GOT3 (cell line): ENCODE measurements at places on chromosomes 11 and 22.

GRCh38 chr11:96459751-96460150, 69.9 kb downstream of the JRKL start:
- DNase-seq, result no peak

DNA sequence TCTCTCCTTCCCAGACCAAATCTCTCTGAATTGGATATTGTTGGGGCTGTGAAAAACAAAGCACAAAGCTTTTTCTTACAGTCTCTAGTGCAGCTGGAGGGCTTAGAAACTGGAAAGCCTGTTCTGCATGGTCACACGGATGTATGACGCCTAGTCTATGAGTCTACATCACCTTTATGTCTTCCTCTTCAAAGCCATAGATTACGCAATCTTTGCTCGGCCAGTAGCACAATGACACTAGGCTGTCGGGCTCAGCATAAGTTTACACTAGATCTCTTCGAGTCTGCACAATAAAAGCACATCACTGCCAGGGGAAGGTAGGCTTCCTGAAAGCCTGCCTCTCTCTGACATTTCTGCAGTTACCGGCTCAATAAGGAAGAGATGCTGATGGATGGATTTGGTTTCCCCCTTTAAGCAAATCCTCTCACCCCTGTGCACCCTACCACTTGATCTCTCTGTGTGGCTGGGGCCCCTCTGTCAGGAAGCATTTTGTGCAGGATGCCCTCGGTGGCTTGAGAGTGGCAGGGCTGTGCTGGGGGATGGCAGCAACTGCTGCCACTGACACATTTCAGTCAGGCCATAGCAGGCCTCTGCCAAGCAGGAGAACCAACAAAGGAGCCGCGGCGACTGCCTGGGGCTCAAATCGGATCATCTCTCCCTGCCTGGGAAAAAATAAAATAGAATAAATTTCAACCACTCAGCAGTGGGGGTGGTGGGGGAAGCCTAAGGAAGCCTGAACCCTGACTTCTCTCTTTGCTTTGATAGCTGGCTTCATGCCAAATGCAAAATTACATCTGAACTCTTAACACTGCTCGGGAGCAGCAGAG, 1272.8 kb downstream of the LRRC4C start:
- DNase-seq, result no peak

DNA sequence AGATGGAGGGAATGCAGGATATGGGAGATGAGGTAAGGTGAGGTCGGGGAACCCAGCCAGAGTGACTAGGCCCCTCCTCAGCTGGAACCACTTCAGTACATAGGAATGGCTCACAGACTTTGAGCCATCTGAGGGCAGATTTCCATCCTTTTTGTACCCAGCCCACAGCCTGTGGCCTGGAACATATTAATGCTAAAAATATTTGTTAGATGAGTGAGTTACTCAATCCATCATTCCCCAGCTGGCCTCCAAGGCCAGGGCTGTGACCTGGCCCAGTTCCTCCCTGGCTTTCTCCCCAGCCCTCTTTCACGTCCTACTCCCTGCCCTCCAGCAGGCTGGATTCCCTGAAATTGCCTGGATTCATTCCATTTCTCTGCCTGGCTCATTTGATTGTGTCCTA, 57.2 kb upstream of the PRDM11 start:
- no peak for DNase-seq

DNA sequence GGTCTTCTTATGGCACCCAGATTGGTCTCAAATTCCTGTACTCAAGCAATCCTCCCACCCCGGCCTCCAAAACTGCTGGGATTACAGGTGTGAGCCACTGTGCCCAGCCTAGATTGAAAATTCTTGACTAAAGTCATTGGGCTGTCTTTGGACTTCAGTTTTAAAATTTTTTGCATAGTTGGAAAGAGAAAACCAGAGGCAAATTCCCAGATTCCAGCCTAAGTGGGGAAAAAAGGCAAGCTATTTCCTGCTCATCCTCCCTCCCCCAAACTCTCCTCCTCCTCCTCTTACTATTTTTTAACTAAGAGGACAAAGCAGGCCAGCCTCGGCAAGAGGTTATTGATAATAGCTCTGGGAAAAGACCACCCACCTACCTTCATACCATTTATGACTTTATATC, 78.6 kb upstream of the CLMP start:
- no peak for DNase-seq

GRCh38 chr11:69125861-69126260, 29.9 kb upstream of the SMIM38 start:
- no peak for DNase-seq

DNA sequence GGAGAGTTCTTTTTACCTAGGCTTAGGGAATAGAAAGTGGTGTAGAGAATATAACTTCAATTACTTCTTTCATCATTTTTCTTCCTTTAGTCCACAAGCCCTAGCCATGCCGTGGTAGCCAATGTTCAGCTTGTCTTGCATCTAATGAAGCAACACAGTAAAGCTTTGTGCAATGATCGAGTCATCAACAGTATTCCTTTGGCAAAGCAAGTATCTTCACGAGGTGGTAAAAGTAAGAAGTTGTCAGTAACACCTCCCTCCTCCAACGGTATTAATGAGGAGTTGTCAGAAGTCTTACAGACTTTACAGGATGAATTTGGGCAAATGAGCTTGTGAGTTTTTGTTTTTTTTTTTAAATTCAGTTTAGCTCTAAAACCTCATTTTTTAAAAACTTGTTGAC, 37.4 kb downstream of the CEP57 start:
- no peak for DNase-seq

- DNase-seq, result no peak
Observed at GRCh38 chr11:68371171-68372041, 59.0 kb downstream of the LRP5 start.

DNA sequence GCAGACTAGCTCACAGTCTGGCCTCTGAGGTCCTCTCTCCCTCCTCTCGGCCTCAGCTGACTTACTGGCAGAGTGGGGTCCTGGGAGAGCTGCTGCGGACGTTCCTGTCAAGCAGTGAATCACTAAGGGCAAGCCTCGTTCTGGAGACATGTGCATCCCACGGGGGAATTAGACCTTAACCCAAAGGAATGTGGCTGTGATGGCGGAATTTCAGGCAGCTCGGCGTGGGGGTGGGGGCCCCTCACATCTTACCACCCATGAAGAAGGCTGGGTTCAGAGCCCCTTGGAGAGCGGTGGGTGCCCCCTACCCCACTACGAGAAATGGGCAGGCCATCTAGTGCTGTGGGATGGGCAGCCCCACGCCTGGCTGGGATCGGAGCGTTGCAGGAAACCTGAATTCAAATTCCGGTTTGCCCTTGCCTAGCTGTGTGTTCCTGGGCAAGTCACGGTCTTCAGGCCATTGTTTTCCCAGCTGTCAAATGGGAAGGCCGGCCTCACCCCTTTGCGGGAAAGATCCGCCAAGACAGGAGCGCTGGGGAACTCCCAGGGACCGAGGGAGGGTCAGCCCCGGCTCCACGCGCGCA, 554 bp downstream of the LRRC32 start:
- no peak for DNase-seq

DNA sequence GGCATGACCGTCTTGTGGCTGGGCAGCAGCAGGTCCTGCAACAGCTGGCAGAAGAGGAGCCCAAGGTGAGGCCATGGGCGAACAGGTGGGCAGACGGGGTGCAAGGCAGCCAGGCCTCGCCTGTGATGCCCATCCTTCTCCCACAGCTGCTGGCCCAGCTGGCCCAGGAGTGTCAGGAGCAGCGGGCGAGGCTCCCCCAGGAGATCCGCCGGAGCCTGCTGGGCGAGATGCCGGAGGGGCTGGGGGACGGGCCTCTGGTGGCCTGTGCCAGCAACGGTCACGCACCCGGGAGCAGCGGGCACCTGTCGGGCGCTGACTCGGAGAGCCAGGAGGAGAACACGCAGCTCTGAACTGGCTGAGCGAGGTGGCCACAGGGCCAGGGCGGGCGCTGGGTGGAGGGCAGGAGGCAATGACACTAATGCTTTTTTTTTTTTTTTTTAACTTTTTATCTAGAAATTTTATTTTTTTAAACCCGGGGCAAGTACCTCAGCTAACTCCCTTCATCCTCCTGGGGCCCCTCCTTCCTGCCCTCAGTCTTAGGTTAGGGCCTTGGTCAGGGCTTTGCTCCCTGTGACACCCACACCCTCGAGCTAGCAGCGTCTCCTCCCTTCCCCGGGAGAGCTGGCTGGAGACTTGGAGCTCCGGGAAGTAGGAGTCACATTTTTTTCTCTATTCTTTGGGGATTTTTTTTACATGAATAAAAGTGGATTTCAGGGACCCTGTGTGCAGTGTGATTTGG, 16.0 kb downstream of the PLCB3 start:
- DNase-seq, result no peak

- no peak for DNase-seq
Observed at GRCh38 chr11:9462172-9462799, 1.5 kb downstream of the ZNF143 start.

- no peak for DNase-seq
Observed at GRCh38 chr11:115132436-115133228, 371.6 kb downstream of the CADM1 start.

- DNase-seq, result no peak
Observed at GRCh38 chr11:76667271-76667818, 3.2 kb downstream of the LRRC32 start.

- no peak for DNase-seq
Observed at GRCh38 chr22:35173655-35174054, 83.6 kb upstream of the HMGXB4 start.

DNA sequence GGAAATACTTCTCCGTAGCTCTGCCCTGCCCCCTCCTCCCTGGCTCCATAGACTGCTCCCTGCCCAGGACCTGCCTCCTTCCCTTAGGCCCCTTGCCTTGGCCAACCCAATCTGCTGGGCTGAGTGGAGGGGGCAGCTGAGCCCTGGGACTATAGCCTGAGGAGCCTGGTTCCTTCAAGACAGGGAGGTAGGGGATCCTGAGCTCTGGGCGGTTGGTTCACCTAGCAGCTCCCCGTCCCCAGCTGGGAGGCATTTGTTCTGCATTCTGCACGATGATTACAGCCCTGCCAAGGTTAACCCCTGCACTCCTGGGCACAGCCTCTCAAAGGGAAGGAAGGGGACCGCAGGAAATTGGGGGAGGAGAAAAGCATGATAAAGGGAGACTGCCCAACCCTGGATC, 3.6 kb upstream of the CDC42EP1 start:
- no peak for DNase-seq

GRCh38 chr11:126415128-126415527, 59.6 kb downstream of the ST3GAL4 start:
- DNase-seq, result no peak

DNA sequence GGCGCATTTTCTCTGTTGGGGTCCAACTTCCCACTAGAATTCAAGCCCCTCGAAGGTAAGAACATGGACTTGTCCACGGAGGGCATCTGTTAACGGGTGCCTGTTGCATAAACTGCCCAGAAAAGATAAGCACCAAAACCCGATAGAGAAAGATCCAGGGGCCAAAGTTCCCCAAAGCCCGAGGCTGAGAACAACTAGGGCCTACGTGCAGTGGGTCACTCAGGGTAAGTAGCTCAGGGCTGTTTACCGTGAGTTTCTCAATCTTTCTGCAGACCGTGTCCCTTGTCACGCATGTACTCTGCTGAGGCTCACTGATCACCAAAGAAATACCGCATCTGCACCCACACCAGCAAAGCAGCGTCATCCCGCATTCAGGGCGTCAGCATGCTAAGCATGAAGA, 24.4 kb downstream of the PGA5 start:
- DNase-seq, result no peak

DNA sequence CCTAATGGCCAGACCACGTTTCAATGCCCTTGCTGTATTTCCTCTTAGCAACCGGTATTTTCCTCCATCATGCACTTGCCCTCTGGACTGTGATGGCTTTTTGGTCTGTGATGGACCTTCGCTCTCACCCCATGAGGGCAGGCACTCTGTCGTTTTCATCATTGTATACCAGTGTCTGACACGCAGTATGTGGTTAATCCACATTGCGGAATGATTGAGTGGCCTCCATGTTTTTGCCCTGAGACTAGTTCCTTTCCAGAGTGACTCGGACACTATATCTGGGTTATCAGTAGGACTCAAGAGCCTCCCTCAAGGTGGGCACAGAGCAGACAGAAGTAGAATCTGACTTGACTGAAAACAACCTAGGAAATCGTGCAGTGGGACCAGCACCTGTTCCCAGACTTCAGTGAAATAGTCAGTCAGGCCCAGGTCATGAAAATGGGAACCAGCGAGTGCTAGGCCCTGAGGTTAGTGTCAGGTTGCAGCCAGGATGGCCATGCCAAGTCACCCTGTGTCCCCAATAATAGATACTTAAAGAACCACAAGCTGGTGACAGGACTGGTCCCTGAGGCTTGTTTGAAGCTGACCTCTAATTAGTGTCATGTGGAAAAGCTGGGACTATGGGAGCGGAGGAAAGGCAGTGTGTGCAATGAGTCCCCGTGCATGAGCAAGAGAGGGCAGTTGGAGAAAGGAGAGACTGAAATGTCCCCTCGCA, 464.7 kb downstream of the INSC start:
- no peak for DNase-seq

GRCh38 chr11:70628855-70629844, 230.8 kb downstream of the CTTN start:
- DNase-seq, result no peak

DNA sequence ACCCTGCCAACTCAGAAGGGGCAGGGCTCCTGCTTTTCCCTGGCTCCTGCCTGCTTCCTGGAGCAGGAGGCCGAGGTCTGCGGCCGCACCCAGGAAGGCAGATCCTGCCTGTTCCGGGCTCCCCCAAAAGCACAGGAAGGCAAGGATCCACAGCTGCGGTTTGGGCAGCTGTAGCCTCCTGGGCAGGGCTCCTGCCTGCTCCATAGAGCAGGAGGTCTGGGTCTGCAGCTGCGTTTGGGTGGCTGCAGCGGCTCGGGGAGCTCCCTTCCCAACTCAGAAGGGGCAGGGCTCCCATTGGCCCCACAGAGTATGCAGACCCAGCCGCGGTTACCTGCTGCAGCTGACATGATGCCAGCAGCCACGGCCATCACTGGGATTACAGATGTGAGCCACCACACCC, 5.5 kb downstream of the UPK2 start:
- no peak for DNase-seq

- DNase-seq, result no peak
Observed at GRCh38 chr11:104946907-104947306, 21.5 kb downstream of the CASP4 start.

DNA sequence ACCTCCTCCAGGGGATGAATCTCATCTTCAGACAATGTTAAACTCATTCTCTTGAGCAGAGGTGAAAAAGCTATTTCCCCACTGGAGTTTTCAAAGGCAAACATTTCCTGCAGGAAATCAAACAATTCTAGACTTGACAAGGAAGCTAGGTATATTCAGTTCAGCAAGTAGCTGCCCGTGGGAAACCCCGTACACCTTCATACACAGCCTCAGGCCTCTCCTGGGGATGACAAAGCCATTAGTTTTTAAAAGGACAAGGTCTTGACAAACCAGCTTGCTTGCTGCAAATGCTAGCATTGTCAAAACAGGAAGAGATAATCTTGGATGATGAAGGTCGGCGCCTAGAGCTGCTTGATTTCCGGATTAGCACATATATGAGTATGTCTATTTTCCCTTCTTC, 1630.8 kb upstream of the TENM4 start:
- DNase-seq, result no peak

- DNase-seq, result no peak
Observed at GRCh38 chr22:19520007-19520406, 4.2 kb downstream of the CLDN5 start.

DNA sequence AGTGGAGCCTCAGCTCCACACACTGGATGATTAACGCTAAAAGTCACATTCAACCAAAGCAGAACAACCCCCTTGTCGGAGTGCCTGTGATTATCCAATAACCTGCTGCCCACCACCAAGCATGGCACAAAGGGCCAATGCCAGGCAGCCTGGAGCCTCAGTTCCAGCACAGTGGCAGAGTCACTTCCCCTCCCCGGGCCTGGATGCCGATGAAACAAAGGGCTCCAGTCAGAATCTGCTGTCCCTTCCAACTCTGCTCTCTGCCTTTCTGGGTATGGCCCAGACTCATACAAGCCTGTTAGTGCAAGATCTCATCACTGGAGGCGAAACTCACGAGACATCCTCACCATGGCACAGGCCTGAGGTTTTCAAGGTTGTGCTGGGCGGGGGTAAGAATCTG, 52.1 kb downstream of the CLTCL1 start:
- no peak for DNase-seq
